ENCODE measurements at places on chromosomes 5 and 9. TPM values are rescaled to one million over a fixed set of nuclear protein-coding genes. Genes with fewer than 3 reads are reported as not detected.

The SOX30 gene
- total RNA-seq = not detected

- peak; percentile 12 for DNase-seq
These were observed 255.3 kb downstream of the SYK start for GRCh38 chr9:91056917-91057316.

The FBLL1 gene
- total RNA-seq = 2.8 TPM

DNA sequence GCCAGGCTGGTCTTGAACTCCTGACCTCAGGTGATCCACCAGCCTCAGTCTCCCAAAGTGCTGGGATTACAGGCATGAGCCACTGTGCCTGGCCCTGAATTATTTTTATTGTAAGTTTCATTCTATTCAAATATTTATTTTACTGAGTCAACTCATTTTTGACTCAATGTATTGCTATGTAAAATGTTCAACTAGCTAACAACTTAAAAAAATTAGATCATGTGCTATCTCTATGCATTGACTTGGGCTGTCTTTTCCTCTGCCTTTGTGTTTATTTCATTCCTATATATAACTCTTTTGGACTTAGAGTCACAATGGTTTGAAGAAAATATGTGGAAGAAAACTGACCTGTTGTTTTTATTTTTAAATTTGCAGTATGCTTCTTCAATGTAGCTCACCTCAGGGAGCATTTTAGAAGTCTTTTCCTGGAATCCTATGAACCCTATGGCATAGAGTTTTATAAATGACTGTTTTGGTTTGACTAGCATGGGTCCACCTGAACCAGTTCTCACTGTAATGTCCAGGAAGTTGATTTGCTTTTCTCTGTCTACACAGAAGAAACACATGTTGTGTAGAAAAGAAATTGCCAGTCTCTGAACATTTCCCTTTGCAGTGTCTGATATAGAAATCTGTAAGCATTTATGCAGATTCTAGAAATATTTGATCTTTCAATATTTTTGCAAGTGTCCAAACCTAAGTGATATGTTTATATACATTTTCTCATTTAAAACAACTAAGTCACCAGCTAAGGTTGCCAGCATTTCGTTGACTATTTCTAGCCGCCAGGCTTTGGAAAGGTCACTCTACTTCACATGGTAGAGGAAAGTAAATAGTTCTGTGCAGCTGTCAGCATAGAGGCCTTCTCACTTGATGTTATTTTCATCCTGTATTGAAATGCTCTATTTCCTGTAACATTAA, 138.8 kb downstream of the PCSK1 start:
- no peak for DNase-seq
